Stimulated activated naive B cell treated with anti-CD40 and anti-IgM and Interleukin-4, amounts not matched to agents 10 μg/mL and 1 μg/mL and 100 μg/mL, for 72 hours (primary cell): ENCODE measurements at places on chromosomes 4 and X.

DNA sequence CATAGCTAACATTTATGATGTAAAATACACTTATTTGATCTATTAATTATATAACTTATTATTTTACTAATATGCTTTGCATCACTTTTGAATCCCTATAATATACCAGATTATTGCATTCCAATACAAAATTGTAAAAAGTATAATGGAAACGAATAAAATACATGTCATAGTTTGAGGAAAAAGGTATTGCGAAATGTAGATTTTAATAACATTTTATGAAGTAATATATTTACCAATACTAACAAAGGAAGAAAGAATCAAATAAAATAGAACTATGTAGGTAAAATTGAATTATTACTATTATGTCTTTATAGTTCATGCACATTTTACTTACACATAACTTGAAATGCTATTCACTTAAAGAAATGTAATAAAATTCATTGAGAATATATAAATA is 1300.2 kb downstream of the ADGRL3 start:
- no peak for DNase-seq
- no peak overlapping the region for H3K27ac ChIP-seq
- no peaks in the 10 kb centered on the region for H3K27me3 ChIP-seq
- H3K4me1 ChIP-seq = no peaks in the 10 kb centered on the region
- no peaks in the 10 kb centered on the region for H3K36me3 ChIP-seq

- peaks cover 6% of the 10 kb centered on the region for H3K27me3 ChIP-seq
- peaks cover 6% of the 10 kb centered on the region for H3K36me3 ChIP-seq
- no peak overlapping the region for H3K27ac ChIP-seq
- no peaks in the 10 kb centered on the region for H3K4me1 ChIP-seq
- DNase-seq = no peak
- no peak overlapping the region for H3K4me3 ChIP-seq
Measured at GRCh38 chrX:3541336-3541735, 172.1 kb downstream of the PRKX start.

- H3K4me3 ChIP-seq = no peak overlapping the region
- H3K27me3 ChIP-seq = no peaks in the 10 kb centered on the region
- H3K27ac ChIP-seq = no peak overlapping the region
- H3K4me1 ChIP-seq = no peaks in the 10 kb centered on the region
- no peak for DNase-seq
Measured at GRCh38 chr4:29276150-29276549, 1444.0 kb upstream of the PCDH7 start.

DNA sequence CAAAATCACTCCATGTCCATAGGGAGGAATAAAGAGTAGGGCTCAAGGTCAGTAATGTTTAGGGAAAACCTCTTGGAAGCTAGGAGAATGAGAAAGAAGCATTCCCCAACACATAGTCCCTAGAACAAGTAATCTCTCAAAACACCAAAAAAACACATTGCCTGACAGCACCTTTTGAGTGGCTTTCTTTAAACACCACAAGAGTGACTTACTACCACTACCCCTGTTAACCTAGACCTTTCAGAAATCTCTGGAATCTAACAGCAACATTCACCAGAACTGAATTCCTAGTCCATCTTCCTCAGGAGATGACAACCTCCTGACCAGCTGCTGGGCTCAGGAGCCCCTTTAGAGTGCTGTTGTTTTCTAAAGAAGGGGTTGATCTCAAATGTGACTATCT is 142.2 kb downstream of the SOWAHB start:
- no peaks in the 10 kb centered on the region for H3K4me1 ChIP-seq
- no peak overlapping the region for H3K4me3 ChIP-seq
- peaks cover 15% of the 10 kb centered on the region for H3K27me3 ChIP-seq
- no peak overlapping the region for H3K27ac ChIP-seq

- H3K27ac ChIP-seq = peak overlapping the region; percentile 100
- peaks cover 34% of the 10 kb centered on the region for H3K4me1 ChIP-seq
- DNase-seq = peak; percentile 55
- H3K4me3 ChIP-seq = peak overlapping the region; percentile 100
- no peaks in the 10 kb centered on the region for H3K27me3 ChIP-seq
Measured at GRCh38 chr4:337932-338758, 531 bp downstream of the ZNF141 start.

DNA sequence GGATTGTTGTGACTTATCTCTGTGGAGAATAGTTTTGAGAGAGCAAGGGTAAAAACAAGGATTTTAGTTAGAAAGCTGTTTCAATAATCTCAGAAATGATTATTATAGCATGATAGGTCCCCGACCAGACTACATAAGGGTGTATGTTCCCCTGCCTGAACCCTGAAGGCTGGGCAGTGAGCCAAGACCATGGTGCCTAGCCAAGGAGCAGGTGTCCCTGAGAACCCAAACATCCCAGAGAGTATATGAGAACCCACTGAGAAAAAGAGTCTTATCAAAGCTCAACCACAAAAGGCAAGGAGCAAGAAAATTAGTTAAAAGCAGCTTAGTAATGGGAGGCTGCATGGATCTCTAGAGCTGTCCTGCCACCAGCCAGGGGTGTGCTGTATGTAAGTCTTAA is 94.9 kb upstream of the UNC5C start:
- no peak overlapping the region for H3K4me3 ChIP-seq
- H3K36me3 ChIP-seq = no peaks in the 10 kb centered on the region
- no peak for DNase-seq

DNA sequence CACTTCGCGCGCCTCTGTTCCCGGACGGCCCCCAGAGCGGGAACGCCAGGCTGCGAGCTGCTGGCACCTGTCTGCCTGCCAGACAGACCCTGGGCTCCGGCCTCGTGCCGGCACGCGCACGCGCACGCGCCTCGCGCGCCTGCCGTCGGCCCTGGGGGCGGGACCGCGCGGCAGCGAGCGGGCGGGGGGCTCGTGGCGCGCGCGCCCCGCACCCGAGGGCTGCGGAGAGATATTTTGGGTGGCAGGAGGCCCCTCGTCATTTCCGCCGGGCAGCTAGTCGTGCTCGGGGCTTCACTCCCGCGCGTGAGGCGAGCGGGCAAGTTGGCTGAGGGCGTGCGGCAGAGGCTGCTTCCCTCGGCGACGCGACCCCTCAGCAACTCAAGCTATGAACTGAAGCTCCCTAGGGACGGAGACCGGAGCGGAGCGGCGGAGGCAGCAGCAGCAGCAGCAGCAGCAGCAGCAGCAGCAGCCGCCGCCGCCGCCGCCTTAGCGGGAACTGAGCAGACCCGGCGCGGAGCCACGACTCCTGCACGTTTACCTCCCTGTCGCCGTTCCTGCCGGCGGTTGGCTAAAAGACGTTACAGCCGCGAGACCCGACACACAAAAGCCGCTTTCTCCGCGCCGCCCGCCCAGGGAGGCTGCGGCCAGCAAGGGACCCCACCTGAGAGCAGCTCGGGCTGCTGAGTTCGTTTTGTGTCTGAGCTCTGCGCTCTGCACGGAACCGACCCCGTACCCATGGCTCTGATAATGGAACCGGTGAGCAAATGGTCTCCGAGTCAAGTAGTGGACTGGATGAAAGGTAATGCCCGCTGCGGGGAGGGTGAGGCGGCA is at the start of gene CNKSR2:
CNKSR2 (plus strand) TSS at position 256 of the 831 bp plus-strand sequence; CDS start at position 736, 480 bp downstream.
- H3K4me3 ChIP-seq = peak within 1 kb of the TSS; percentile 99
- H3K27me3 ChIP-seq = no peaks in the 10 kb centered on the region
- peaks cover 21% of the 10 kb centered on the region for H3K4me1 ChIP-seq
- H3K27ac ChIP-seq = peak within 1 kb of the TSS; percentile 95

- H3K27ac ChIP-seq = no peak overlapping the region
- no peak for DNase-seq
- H3K4me1 ChIP-seq = peaks cover 13% of the 10 kb centered on the region
- H3K27me3 ChIP-seq = no peaks in the 10 kb centered on the region
- H3K36me3 ChIP-seq = peaks cover 26% of the 10 kb centered on the region
Measured at GRCh38 chr4:113502476-113502875, 259.1 kb downstream of the CAMK2D start.

- DNase-seq = no peak
- peaks cover 51% of the 10 kb centered on the region for H3K36me3 ChIP-seq
- H3K27me3 ChIP-seq = no peaks in the 10 kb centered on the region
- H3K4me3 ChIP-seq = no peak overlapping the region
Measured at GRCh38 chr4:27020203-27020602, 159.6 kb downstream of the STIM2 start.

DNA sequence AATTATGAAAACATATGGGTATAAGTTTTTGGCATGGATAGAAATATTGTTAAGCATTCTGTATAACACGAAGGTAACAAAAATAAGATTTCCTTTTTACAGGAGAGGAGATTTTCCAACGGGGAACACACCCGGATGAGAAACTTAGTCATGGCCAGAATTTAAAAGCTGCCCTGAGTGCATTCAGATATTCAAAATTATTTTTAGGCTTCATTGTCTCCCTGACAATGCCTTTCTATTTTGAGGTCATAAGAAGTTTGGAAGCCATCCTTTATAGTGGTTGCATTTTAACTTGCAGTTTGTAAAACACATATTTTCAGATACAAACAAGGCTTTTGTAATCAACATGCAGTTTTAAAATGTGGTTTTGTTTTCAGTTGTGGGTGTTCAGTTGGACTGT is 357.5 kb upstream of the FAM47C start:
- no peaks in the 10 kb centered on the region for H3K27me3 ChIP-seq
- H3K36me3 ChIP-seq = no peaks in the 10 kb centered on the region
- no peak for DNase-seq

- no peaks in the 10 kb centered on the region for H3K4me1 ChIP-seq
- no peak overlapping the region for H3K4me3 ChIP-seq
- no peak overlapping the region for H3K27ac ChIP-seq
- DNase-seq = no peak
Measured at GRCh38 chr4:108240366-108240765, 71.6 kb upstream of the LEF1 start.

- H3K27ac ChIP-seq = no peak overlapping the region
- DNase-seq = no peak
- peaks cover 14% of the 10 kb centered on the region for H3K36me3 ChIP-seq
- H3K27me3 ChIP-seq = no peaks in the 10 kb centered on the region
- H3K4me3 ChIP-seq = no peak overlapping the region
Measured at GRCh38 chr4:169377367-169377766, 106.6 kb upstream of the SH3RF1 start.

GRCh38 chrX:48573690-48574269 is 504 bp upstream of the RBM3 start:
- no peak for DNase-seq
- no peaks in the 10 kb centered on the region for H3K27me3 ChIP-seq
- peak overlapping the region; percentile 90 for H3K4me3 ChIP-seq
- H3K36me3 ChIP-seq = peaks cover 35% of the 10 kb centered on the region
- peak overlapping the region; percentile 100 for H3K27ac ChIP-seq

DNA sequence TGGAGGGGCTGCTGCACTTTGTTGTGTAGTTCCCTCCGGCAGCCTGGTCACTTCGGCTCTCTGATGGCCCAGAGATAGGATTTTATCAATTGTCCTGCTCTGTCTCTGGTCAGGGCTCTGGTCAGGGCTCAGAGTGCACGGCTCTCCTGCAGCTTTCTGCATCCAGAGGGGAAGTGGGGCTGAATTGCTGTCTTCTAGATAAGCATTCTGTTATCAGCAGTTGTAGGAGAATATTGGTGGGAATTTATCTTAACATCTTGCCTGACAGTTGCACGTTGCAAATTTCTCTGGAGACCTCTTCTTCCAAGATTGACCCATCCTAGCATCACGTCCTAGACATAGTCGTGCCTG is 62.8 kb downstream of the FAM193A start:
- H3K36me3 ChIP-seq = peaks cover 25% of the 10 kb centered on the region
- peak overlapping the region; percentile 71 for H3K4me3 ChIP-seq
- no peak for DNase-seq
- no peaks in the 10 kb centered on the region for H3K27me3 ChIP-seq

GRCh38 chr4:80231180-80231579 is 33.9 kb downstream of the PRDM8 start:
- peaks cover 13% of the 10 kb centered on the region for H3K27me3 ChIP-seq
- DNase-seq = no peak
- peaks cover 10% of the 10 kb centered on the region for H3K4me1 ChIP-seq
- no peak overlapping the region for H3K27ac ChIP-seq
- no peaks in the 10 kb centered on the region for H3K36me3 ChIP-seq

GRCh38 chr4:36286481-36286871 is 5.1 kb downstream of the DTHD1 start:
- no peak overlapping the region for H3K27ac ChIP-seq
- DNase-seq = no peak
- no peaks in the 10 kb centered on the region for H3K36me3 ChIP-seq

- H3K4me3 ChIP-seq = no peak overlapping the region
- no peaks in the 10 kb centered on the region for H3K27me3 ChIP-seq
- H3K36me3 ChIP-seq = no peaks in the 10 kb centered on the region
- no peak overlapping the region for H3K27ac ChIP-seq
- H3K4me1 ChIP-seq = no peaks in the 10 kb centered on the region
Measured at GRCh38 chrX:147978931-147979330, 2.2 kb upstream of the FMR1NB start.

GRCh38 chrX:78029663-78030062 is 60.2 kb upstream of the PGAM4 start:
- no peaks in the 10 kb centered on the region for H3K4me1 ChIP-seq
- no peak overlapping the region for H3K4me3 ChIP-seq
- DNase-seq = no peak
- H3K27me3 ChIP-seq = no peaks in the 10 kb centered on the region
- H3K27ac ChIP-seq = no peak overlapping the region

DNA sequence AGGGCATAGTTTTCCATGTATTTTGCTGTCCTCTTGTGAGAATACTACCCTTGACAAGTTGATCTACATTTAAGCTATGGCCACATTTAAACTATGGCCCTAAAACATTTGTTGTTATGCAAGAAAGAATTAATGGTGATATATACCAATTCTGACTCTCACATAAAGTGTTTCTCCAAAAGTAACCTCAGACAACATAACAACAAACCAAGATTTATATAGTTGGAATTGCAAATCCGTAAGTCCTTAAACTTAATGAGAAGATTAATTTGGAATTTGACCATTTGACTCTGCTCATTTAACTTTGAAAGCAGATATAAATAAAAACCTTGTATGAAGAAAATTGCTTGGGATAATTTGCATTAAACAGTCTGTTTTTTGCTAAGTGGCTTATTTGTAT is 38.9 kb downstream of the RUFY3 start:
- peaks cover 24% of the 10 kb centered on the region for H3K36me3 ChIP-seq
- no peak overlapping the region for H3K4me3 ChIP-seq
- no peaks in the 10 kb centered on the region for H3K27me3 ChIP-seq

DNA sequence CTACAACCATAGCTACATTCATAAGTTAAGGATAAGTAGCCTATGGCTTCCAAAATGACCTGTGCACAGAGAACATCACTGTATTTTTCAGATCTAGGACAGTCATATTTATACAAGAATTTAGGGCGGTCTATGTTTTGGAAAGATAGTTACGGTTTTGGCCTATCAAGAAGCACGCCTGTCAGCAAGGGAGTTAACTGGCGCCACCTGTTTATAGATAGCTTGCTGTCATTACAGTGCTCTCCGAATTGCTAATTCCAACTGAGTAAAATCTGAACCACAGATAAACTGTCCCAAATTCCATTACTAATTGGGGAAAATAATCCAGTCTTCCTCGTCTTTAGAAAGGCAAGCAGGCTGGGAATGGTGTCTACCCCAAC is 646 bp downstream of the ABCB7 start:
- no peak for DNase-seq
- H3K27me3 ChIP-seq = no peaks in the 10 kb centered on the region
- H3K36me3 ChIP-seq = peaks cover 6% of the 10 kb centered on the region
- peak overlapping the region; percentile 96 for H3K27ac ChIP-seq
- peak overlapping the region; percentile 87 for H3K4me3 ChIP-seq
- peaks cover 1% of the 10 kb centered on the region for H3K4me1 ChIP-seq
